ENCODE measurements at places on chromosomes 6 and 20.

GRCh38 chr6:139099984-139100383 lies 34.9 kb upstream of the HECA start:
- no peak for DNase-seq

DNA sequence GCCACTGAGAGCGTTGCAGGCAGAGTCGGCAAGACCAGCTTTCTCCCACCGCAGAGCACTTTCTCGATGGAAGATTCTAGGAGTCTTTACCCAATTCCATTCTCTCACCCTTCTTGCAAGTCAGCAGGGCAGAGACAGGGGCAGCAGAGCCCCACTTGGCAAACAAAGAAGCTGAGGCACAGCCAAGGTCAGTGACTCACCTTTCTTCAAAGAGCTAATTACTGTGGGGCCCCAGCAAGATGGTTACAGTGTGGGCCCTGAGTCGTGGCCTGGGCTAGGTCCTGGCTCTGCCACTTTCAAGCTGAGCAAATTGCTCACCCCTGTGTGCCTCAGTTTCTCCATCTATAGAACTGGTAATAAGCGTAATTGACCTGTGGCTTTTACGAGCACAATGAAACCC lies 277.0 kb downstream of the PREX1 start:
- no peak for DNase-seq

DNA sequence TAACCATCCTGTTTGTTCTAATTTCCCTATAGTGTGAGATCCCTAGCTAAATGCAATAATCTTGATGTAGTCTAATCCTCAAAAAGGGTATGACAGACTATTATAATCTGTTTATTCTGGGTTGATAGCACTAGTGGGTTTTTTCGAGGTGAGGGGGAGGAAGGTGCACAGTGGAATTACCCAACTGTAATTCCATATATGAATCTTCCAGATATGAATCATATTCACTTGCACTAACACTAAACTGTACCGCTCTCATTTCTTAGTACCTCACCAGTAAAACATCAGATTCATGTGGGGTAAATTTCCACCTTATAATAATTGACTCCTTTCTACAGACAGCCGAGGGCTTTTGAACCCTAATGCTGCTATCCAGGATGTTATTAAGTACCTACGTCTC lies 16.5 kb downstream of the NCOA7 start:
- DNase-seq: no peak

GRCh38 chr6:13461307-13461706 lies 26.1 kb downstream of the GFOD1 start:
- DNase-seq: no peak

- no peak for DNase-seq
Observed at GRCh38 chr6:14375930-14376329, 258.4 kb downstream of the CD83 start.

DNA sequence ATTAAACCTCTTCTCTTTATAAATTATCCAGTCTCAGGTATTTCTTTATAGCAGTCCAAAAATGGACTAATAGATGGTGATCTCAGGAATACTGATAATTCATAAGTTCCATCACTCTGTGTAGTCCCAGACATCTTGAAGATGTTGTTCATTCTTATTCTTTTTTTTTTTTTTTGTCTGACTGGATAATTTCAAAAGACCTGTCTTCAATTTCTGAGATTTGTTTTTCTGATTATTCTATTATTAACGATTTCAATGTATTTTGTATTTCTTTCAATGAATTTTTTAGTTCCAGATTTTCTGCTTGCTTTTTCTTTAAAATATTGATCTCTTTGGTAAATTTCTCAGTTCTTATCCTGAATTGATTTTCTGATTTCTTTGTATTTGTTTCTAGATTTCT lies 29.7 kb upstream of the ZNF337 start:
- DNase-seq: no peak

DNA sequence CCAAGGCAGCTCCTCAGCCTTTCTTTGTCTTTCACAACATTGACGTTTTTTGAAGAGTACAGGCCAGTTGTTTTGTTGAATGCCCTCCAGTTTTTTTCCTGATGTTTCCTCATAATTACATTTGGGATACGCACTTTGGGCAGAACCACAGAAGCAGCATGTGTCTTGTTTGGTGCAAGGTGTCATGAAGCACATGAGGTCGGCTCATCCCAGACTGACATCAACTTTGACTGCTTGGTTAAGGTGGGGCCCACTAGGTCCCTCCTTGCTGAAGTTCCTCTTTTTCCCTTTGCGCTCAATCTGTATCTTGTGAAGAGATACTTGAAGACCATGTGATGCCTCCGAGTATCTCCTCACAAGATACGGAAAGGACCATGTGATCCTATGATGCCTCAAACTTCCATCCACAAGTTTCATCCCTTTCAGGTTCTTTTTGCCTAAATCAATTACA lies 10.5 kb downstream of the SNAI1 start:
- DNase-seq: no peak

GRCh38 chr6:155121699-155122098 lies 126.6 kb downstream of the TIAM2 start:
- no peak for DNase-seq
